CD4-positive, alpha-beta T cell treated with Interferon alpha-2 for 1 hour (primary cell): ENCODE measurements at places on chromosomes 12 and 14.

- no peak for DNase-seq
These were observed 269.6 kb downstream of the ALX1 start for GRCh38 chr12:85549640-85550039.

DNA sequence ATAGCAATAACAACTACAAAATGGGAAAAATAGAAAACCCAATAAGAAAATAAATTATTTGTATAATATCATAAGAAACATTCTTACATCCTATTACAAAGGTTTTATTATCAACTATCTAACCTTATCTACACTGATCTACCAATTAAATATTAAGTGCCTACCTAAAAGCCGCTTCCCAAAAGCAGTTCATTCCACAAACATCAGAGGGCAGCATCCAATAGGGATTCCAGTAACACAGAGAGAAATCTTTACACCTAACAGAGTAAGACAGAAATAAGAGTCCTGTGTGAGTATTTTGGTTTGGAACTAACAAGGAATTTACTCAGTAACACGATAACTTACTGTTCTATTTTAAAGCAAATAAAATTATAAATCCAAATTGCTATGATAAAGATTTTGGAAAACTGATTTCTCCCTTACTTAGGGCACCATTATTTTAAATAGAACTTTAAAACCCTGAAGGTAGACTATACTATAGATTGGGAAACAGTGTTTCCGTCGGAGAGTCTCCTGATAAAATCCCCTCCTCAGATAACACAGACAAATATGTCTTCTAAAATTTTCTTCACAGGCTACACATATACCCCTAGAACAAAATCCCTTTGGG, 15.0 kb downstream of the GXYLT1 start:
- peak; percentile 61 for DNase-seq

GRCh38 chr14:50837850-50838470, 7.0 kb upstream of the NIN start:
- no peak for DNase-seq

DNA sequence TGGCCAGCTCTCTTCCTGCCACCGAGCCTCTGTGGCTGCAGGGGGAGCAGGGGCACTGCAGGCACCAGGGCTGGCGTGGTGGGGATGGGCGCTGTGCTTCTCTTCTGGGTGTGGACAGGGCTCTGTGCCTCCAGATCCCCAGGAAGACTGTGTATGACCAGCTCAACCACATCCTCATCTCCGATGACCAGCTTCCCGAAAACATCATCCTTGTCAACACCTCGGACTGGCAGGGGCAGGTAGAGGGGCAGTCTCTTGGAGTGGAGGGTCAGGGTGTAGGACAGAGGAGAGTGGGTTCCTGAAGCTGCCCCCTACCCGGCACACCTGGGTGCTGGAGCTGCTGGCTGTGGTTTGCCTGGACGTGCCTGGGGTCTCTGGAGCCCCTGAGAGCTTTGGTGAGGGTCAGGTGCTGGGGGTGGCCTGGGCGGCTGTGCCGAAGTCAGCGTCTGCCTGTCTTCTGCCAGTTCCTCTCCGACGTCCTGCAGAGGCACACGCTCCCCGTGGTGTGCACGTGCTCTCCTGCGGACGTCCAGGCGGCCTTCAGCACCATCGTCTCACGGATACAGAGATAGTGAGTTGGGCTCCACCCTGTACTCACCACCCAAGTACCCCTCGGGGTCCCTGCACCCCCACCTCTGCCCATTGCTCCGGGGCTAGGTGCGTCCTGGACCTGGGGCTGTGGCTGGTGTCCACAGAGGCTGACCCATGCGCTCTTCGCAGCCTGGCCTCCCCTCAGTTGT, 15.8 kb upstream of the TEX22 start:
- DNase-seq, result no peak

DNA sequence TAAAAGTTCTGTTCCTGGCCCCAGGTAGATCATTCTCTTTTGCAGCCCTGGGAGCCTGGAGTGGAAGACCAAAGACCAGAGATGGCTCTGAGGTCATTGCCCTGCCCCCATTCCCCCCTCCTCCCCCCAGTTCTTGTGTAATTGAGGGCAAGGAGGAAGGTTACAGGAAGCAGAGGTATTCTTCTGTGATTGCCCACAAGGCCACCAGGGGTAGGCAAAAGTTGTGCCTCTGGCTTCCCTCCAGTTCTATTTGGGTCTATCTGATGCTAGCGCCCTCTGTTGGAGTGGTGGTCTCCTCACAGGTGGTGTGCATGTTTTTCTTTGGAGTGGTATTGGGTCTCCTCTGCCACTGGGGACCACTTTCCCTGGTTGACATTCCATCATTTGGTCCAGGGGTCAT, 41.2 kb upstream of the CRY1 start:
- peak; percentile 48 for DNase-seq

DNA sequence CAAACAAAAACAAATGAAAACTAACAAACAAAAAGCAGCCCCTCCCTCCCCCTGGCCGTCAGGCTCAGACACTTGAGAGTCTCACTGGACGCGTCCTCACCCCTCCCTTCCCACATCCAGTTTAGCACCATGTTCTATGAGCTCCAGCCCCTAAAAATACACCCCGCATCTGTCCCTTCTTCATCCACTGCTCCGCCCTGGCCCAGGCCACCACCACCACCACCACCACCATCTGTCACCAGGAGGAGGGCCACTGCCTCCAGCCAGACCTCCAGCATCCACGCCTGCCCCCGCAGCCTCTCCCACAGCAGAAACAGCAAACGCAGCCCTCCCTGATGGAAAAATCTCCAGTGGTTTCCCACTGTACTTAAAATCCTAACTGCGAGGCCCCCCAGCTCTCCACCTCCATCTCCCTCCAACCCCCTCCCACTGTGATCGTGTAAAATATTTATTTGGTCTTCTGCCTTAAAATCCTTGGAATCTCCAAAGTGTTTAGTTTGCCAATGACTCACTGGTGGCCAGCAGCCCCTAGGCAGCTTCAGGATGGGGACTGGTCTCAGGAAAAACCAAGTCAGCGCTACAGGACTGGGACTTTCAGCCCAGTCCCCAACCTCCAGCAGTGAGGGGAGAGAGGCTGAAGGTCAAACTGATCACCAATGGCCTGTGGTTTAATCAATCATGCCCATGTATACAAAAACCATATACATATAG, 95.1 kb downstream of the SCARB1 start:
- DNase-seq, result no peak

DNA sequence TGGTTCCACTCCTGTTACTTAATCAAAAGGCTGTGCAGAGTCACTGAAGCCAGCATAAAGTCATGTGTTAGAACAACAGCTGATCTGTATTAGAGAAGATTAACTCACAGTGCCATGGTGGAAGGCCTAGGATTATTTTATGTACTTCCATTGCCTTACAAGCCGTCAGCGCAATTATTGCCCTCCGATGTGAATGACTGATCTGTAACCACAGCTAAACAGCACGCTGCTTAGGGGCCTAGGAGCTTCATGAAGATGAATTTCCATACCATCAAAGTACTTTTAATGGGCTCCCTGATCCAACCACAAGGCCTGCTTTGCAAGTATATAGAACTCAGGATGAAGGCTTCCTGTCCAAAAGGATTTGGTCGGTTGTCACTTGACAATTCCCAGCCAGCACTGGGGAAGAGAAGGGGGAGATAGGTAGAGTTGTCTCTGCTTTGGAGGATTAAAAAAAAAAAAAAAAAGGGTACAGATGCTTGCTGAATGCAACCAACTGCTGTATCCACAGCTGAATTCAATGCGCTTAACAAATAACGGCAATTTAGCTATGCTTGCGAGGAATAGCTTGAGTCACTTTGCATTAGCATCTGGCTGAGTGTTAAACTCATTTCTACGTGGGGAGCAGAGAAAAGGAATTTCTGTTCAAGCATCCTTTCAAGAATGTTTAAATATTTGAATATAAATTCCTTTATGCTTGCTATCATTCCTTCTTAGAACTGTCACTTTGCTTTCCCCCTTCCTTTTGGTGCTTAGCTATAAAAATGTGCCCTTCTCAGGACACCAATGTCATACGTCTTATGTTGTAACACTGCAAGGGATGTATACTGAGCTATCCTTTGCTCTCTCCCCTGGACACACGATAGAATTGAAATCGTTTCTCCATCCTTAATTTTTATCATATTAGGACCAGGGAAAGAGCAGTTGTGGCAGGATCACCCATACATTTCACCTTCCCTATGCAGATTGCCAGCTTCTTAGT, 387.8 kb downstream of the SOX5 start:
- DNase-seq, result no peak

DNA sequence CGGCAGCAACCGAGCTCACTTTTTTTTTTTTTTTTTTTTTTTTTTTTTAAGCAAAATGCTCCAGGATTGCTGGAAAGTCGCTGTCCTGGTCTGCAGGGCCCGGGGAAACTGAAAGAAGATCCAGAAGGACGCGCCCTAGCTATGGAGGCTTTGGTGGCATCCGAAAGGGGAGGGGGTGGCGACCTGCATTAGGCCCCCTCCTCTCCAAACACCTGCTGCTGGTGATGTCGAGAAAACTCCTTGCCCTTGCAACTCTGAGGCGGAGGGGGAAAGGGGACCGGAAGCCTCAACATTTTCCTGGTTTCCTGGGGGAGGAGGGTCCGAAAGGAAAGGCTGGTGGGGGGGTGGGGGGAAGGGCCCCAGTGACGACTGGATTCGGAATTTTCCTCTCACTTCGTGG, 421.1 kb downstream of the VRK1 start:
- no peak for DNase-seq

DNA sequence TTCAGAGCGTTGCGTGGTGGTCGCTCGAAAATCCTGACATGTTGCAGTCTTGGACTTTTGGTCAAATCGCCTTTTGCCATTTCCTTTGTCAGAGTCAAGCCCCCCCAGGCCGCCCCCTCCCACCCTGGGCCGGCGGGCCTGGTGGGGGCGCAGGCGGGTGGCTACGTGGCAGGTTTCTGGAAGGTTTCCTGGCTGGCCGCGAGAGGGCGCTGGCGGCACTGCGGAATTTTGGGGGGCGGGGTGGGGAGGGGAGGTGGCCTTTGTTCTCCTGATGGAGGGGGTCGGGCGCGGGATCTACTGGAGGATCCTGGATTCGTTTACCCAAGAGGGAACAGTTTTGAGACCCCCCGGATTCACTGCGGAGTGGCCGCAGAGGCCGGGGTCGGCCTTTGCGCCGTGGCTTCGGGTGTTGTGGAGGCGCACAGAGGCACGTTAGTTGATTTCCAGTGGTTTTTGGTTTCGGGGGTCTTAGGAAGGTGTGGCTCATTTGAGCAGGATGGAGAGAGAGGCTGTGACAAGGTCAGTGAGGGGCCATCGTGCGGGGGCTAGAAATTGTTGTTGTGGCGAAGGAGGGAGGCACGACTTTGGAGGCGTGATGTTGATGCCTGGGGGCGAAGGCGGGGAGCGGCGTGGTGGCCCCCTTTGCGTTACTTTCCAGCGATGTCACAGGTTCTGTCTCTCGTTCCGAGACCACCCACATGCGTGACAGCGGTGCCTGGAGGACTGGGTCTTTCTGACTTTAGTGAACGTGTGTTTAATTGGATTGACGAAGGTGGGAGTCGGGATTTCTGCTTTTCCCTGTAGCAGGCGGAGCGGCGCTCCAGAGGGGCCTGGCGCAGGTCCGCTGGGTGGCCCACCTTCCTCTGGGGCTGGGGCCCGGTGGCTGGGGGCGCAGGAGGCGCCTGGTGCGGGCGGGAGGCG, 1.4 kb downstream of the MEG3 start:
- no peak for DNase-seq

- no peak for DNase-seq
These were observed 47.3 kb upstream of the LRIG3 start for GRCh38 chr12:58967561-58967960.

GRCh38 chr14:68685419-68686204, 107.3 kb downstream of the ZFP36L1 start:
- peak; percentile 85 for DNase-seq

GRCh38 chr12:38825006-38825405, 80.4 kb downstream of the CPNE8 start:
- no peak for DNase-seq

GRCh38 chr14:92670160-92670559, 78.3 kb downstream of the LGMN start:
- no peak for DNase-seq

DNA sequence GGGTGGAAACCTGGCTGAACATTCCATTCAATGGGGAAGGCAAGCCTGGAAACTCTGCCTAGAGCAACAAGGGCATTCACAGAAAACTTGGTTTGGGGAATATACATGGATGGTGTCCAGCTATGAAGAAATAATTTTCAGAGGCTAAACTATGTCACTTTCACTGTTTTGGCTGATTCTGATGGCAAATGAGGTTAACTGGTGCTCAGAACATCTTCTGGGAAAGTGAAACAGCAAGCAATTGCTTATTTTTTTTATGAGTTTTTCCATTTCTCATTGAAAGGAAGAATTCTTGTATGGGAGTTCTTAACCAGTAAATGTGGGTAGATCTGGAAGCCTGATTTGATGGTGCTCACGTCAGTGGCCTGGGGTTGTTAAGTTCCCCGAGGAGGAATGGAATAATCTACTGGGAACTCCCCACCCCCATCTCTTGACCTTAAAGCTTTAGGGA, 132.8 kb upstream of the BTG1 start:
- DNase-seq, result no peak

- no peak for DNase-seq
These were observed 54.4 kb downstream of the ARL6IP4 start for GRCh38 chr12:123034865-123035264.

GRCh38 chr12:114684098-114684869, at the start of gene TBX3:
Gene TBX3 (minus strand): TSS chr12:114684175. CDS start chr12:114683200, 975 bp downstream.
- DNase-seq, result peak; percentile 29

DNA sequence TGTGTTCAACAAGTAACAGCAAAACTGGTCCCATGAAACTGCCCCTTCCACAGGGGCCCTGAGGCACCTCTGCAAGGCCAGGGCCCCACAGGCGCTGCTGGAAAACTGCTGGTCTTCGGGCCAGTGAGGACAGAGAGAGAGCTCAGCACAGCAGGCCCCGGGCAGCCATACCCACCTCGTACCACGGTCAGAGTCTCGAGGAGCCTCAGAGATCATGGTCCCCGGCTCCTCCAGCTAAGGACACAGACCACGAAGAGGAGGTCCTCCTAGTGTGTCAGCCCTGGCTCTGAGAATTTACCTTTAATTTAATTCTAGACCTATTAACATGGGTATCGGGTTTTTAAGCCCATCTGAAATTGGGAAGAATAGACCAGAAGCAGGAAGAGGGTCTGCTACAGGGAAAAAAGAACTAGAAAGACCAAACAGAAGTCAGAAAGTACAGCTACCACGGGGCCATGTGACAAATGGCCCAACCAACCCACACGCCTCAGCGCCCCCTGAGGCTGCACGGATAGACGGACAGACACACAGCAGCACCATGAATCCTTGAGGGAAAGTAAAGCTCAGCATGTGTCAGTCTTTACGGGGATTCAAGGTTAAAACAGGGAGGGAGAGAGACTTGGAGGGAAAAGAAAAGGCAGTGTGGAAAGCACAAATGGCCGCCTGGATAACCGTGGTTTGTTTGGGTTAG, 22.9 kb downstream of the ANKRD9 start:
- no peak for DNase-seq
